ENCODE measurements at places on chromosomes 12 and 14. TPM values are rescaled to one million over a fixed set of nuclear protein-coding genes. Genes with fewer than 3 reads are reported as not detected.

Gene TBX3
- total RNA-seq = 0.99 TPM

Gene LTA4H
- total RNA-seq = 47.2 TPM

Gene NOPCHAP1
- 8.1 TPM for total RNA-seq

Gene C14orf119
- 45.0 TPM for total RNA-seq

Gene MMP17
- total RNA-seq = 9.9 TPM

Gene TMTC1
- 6.9 TPM for total RNA-seq

GRCh38 chr14:74207943-74208342, 31.3 kb upstream of the VSX2 start:
- DNase-seq = no peak

GRCh38 chr14:93011650-93012325, 88.8 kb downstream of the CHGA start:
- no peak for DNase-seq

Gene GUCY2C
- not detected for total RNA-seq

Gene RERG
- not detected for total RNA-seq

Gene INHBC
- not detected for total RNA-seq

- DNase-seq = no peak
Measured at GRCh38 chr12:71555191-71555590, 108.5 kb downstream of the ZFC3H1 start.

GRCh38 chr14:76304536-76305267, 71.2 kb upstream of the ESRRB start:
- no peak for DNase-seq

DNA sequence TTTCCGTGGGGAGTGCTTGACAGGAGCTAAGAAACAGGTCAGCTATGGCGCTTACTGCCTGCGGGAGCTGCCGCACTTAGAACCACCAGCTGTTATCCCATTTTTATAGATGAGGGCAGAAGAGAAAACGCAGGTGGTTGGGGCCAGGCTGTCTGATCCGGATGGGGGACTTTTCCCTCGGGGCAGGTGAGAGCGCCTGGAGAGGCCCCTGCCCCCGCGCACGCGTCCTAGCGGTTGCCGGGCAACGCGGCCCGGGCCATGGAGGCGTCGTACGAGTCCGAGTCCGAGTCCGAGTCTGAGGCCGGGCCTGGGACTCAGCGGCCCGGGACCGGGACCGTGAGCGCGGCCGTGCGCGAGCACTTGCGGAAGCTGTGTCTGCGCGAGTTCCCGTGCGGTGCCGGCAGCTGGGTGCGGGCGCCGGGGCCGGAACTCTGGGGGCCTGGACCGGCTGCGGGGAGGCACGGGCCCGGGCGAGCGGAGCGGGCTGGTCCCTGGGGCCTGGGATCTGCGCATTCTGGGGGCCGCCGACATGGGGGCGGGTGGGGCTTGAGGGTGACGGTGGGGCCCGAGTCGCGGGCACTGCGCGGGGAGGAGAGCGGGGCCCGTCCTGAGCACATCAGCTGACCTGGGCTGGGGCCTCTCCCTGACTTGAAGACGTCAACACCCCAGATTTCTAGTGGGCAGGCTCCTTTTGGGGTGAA, at the start of gene LRRC43:
Gene LRRC43, plus strand, starts transcription at position 237 of the 701 bp plus-strand sequence. Its CDS starts 22 bp downstream, at position 259.
- peak; percentile 50 for DNase-seq

Gene SELPLG
- 0.22 TPM for total RNA-seq

Gene BORCS5
- 4.0 TPM for total RNA-seq

DNA sequence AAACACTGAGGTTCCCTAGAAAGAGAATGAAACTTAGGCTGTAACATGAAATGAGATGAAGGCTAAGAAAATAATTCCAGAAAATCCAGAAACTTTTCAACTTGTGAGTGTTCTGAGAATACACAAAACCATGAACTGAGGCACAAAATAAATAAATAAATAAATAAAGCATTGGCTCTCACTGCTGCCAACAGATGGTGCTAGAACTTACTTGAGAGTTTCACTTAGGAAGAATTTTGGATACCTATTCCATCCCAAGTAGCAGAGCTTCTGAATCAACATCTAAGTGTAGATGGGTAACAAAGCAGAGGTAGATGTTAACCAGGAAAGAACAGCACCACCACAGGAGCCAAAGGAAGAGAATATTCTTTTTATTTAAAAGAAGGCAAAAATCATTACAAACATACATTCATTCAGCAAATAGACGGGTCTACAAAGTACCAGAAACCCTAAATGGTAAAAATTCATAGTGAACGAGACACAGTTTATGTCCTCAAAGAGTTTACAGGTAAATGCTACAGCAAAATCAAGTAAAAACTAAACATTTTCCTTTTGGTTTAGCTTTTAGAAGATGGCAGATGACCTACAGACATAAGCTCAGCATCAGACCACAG, 16.7 kb downstream of the EPS8 start:
- DNase-seq = peak; percentile 57

DNA sequence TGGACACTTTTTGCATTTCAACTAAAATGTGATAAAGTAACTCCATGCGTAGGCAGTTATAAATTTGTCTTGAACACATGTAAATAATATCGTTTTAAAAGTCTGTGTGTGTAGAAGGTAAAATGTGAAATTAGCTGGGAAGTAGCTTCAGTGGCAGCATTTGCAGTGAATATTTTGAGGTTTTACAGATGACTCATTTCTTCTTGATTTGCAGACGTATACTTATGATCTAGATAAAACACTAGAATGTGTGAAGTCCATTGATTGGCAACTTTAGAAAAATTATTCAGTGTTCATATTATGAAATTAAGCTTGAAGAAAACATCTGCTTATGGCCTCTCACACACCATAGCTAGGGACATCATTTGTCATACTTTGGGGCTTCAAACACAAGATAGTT, 788.6 kb upstream of the NOVA1 start:
- no peak for DNase-seq

GRCh38 chr12:9831720-9832119, 4.4 kb downstream of the KLRF1 start:
- no peak for DNase-seq

Gene SYNE3
- total RNA-seq = 12.0 TPM

Gene C12orf56
- not detected for total RNA-seq

Gene FOS
- 278 TPM for total RNA-seq

DNA sequence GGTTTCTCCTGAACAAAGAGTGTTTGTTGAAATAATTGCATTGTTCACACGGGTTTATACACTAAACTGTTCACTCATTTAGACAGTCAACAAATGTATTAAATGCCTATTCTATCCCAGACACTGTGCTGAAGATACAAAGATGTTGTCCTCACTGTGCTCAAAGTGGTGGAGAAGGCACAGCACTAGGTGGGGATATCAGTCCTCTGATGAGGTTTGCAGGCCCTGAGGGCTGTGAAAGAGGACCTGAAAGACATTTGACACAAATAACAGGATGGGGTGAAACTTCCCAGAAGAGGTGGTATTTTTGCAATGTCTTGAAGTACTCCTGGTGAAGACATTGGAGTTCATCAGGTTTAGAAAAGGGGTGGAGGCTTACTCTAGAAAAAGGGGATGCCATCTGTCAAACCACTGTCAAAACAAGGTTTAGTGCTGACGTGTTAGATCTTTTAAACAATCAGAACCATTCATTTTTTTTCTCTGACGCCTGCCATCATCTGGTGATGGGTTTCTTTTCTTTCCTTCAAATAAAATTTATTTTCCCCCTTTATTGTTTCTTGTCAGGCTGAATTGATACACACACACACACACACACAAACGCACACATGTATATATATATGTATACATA, 69.5 kb downstream of the ACSS3 start:
- DNase-seq = peak; percentile 6
